NCI-H69 (cell line): ENCODE measurements at places on chromosomes 4 and X.

DNA sequence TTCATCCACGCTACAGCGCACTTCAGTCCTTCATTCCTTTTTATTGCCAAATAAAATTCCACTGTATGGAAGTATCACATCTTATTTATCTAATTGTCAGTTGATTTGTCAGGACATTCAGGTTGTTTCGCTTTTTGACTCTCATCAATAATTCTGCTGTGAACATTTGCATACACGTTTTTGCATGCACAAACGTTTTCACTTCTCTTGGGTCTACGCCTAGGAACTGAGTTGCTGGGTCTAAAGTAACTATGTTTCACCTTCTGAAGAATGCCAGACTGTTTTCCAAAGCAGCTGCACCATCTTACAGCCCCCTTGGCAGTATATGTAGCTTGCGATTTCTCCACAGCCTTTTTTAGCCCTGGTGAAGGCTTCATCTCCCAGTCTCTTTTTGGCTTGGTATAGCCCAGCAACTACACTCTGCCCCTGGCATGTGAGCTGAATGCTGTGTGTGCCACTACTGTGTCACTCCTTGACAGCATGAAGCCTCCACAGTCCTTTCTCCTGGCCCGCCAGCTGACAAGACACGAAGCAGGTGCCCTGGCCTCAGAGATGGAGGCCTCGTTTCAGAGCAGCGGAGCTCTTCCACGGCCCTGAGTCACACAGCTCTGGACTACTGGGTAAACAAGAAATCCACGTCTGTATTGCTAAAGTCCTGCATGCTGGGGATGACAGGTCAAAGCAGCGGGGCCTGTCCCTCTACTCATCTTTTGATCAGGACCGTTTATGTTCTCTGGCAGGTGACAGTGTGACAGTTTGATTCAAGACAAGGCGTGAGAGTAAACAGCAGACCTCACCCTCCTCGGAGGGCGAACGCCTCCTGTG is 75.5 kb downstream of the NSUN7 start:
- no peak for DNase-seq

DNA sequence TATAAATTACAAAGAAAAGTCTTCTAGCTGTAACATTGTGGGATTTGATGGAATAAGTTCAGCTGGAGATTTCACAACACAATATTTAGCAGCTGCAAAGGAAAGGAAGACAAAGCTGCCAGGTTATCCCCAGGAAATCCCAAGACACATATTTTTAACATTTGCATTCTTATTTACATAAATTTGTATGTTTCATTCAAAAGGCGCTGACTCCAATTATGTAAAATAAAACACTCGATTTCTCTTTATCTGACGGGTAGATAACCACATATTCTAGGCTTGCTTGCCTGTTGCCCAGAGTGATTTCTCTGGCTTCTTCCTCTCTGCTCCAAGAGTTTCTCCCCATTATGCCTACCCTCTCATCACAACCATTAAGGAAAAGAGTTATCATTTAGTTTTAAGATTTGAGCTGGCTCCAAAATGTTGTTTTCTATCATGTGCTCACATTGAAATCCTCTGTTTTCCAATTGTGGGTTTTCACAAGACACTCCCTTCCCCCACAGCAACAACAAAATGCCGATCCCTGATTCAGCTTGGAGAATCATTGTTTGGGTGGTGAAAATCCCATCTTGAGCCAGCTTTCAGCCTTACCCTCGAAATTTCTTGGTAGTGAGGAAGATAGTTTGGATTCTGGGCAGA is 128.2 kb upstream of the RASGEF1B start:
- no peak for DNase-seq

GRCh38 chr4:181849472-181849871 is 393.7 kb upstream of the TENM3 start:
- no peak for DNase-seq

DNA sequence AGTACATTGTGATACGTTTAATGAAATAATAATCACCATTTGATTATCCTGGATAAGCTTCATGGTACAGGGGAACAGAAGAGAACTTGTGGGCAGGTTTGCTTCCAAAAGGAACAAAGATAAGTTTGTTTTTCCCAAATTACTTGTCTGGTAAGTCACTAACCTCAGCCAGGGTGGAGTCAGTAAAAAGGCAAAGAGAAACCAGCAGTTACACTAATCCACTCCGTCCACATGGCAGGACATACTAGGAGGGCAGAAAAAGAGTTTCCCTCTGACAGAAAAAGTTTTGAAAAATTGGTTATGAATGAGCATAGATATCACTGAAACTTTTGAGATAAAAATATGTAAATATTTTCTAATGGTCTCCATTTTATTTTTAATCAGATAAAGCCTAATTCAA is 285.9 kb downstream of the IL15 start:
- no peak for DNase-seq

- DNase-seq: no peak
These were observed 3.2 kb downstream of the PRDM5 start for GRCh38 chr4:120919358-120919757.

DNA sequence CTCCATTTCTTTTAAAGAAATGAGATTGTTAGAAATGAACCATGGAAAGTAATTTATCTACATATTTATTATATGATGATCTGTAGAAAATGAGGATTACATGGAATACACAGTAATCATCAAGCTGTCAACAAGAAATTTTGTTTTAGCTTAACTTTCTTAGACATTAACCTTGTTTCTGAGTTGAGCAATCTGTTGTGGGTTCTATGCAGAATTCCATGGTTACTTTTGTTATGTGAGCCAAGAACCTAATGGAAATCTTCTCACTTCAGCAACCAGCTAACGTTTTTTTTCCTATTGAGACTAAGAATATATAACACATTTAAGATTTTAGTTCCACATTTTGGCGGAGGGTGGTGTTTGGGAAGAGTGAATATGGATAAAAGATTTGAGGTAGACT is 136.1 kb upstream of the SLC4A4 start:
- no peak for DNase-seq

DNA sequence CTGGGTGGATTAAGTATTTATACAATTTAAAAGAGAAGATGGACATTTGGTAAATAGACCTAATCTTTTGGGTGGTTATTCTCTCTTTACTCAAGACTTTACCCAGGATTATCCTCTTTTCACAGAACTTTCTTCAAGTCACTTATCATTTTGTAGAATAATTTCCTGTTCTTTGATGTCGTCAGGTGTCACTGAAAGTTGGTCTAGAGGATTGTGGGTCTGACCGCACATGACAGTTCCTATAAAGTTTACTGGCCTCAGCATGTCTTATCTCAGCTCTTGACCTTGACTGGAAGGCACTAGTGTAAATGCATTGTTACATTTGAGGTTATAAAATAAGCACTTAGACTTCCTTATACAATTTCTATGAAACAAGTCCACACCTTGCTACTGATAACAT is 139.9 kb upstream of the SLC4A4 start:
- no peak for DNase-seq

GRCh38 chr4:47561331-47561730 is 76.3 kb downstream of the ATP10D start:
- no peak for DNase-seq

DNA sequence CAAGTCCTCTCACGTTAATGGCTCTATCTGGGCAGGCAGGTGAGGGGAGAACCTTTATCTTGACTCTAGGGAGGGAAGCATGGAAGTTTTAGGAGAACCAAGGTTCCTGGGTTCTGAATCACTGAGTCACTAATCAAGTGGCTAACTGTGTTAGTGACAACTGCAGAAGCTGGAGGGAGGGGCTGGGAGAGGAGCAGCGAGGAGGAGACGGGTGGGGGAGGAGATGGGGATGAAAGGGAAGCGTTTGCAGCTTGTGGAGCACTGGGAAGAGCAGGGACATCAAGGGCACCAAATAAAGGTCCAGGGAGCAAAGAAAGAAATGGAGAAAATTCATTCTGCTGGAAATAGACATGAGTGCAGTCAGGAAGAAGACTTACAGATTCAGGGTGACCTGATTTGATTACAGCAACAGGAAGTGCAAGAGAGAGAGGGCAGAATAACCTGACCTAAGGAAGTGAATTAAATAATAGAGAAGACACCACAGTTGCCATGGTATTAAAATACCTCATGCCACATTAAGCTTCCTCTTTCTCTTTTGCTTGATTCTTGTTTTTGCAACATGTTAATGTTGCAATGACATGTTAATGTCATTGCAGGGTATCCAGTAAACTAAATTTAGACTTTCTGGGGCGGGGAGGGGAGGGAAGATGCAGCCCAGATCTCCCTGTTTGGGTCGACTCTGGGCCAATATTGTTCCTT is 4.5 kb upstream of the SETD7 start:
- peak; percentile 10 for DNase-seq

GRCh38 chrX:265502-265901 is 15.7 kb upstream of the PLCXD1 start:
- DNase-seq: no peak

GRCh38 chr4:10009861-10010500 is 11.3 kb downstream of the SLC2A9 start:
- no peak for DNase-seq

DNA sequence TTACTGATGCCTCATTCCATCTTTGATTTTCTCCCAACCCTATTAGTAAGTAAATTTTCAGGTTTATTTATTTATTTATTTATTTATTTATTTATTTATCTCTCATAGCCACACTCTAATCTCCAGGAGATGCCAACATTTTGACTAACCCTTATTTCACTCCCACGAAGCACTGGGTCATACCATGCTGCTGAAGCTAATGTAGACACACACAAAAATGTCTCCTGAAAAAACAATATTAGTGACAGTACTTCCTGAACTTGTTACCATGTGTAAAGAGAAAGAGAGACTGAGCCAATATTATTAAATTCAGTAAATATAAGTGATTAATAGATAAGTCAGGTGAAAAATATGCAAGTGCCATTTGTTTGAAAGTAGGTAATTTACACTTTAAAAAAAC is 402.7 kb downstream of the C4orf33 start:
- no peak for DNase-seq

DNA sequence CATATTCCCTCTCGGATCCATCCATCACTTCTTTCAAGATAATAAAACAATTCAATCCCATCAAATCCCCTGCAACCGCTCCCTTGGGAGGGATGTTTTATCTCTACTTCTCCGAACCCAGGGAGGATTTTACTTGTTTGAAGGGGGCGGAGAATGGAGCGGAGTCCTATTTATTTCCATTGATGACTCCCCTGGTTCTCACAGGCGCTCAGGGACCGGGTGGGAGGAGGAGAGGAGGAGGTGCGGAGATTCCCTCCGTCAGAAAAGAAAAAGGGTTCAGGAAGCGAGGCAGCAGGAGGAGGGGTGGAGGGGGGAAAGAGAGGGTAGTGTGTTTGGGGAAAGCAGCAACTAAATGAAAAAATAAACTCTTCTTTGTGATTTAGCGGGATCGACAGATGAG is 2.1 kb downstream of the NDNF start:
- DNase-seq: no peak

DNA sequence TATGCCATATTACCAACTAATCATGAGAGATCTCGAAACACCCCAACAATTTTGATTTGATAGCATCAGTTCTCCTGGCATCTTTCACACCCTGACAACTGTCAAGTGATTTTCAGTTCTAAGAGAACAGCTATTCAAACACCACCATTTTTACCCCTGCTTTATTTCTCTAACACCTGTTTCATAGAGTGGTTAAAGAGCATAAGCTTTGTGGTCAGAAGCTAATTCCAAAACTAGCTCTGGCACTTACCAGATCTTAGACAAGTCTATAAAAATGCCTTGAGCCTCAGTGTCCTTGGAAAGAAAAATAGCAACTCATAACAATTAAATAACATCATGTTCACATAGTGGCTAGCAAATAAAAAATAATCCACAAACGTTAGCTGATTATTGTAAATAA is 17.9 kb downstream of the PPA2 start:
- DNase-seq: no peak

DNA sequence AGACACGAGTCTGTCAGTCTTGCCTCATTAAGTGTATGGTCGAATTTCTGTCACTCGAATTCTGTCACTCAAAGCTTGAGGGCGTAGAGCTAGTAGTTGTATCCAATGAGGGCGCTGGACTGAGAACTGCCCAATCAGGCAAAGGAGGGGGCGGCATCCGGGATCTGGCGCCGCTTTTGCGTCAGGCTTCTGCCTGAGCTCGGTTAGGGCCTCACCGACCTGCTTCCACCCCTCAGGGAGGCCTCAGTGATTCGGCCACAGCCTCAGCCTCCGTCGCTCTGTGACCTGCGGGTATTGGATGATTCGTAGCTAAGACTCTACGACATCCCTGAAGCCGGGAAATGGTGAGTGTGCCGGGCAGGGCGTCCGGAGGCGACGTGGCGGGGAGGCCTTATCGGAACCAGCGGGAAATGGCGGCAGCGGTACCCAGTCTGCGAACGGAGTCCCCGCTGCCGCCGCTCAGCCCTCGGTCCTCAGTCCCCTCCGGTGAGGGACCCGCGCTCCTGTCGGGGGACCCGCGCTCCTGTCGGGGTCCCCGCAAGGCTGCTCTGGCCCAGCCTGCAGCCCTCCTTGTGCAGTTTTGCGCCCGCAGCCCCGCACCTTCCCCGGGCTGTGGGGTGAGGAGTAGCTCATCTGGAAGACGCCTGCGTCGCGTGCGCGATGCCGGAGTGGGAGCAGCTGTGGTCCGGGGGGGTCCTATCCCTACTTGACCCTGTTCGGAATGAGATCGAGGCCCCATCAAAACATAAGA is 88.3 kb downstream of the ZNF718 start:
- no peak for DNase-seq

GRCh38 chr4:36601864-36602495 is 320.6 kb downstream of the DTHD1 start:
- DNase-seq: no peak

DNA sequence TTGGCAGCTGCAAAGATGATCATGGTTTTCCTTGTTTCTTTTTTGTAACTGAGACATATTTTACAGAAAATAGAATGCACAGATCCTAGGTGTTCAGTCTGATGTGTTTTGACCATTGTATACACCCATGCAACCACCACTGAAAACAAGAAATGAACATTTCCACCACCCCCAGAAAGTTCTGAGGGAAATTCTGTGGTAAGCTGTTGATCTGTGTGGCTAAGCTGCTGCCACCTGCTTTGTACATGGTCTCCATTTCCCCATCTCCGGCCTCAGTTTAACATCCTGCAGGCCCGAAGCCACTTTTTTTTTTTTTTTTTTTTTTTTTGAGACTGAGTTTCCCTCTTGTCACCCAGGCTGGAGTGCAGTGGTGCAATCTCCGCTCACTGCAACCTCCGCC is 65.3 kb downstream of the NYX start:
- DNase-seq: no peak

GRCh38 chr4:124478470-124478869 is 234.1 kb downstream of the ANKRD50 start:
- DNase-seq: no peak
